ENCODE measurements at places on chromosomes 3 and 15.
A peak's percentile ranks its signal among the peaks of the same experiment; 100 is the strongest.

DNA sequence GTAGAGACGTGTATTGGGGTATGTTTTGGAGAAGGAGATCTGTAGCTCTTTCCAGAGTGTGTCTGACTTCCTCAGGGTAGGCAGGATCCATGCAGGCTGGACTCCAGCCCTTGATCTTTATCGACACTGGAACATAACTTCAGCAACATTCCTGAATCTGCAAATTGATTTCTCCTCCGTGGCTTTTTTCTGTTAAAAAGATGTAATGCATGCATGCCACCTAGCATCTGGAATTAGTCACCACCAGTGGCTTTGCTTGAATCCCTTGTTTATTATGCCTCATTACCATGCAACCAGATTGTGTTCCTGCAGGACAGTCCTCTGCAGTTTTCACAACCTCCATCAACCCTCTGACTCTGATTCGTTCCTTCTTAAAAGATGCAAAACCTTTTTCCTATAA lies 86.1 kb downstream of the CCNL1 start:
- no peak for DNase-seq

GRCh38 chr15:70018646-70019600 lies 78.8 kb downstream of the TLE3 start:
- no peak for DNase-seq

GRCh38 chr15:61081027-61081322 lies 148.1 kb downstream of the RORA start:
- no peak for DNase-seq

GRCh38 chr3:39447637-39448483 lies 19.6 kb upstream of the MOBP start:
- DNase-seq, result peak; percentile 81

- DNase-seq, result no peak
Observed at GRCh38 chr3:55631766-55632331, 144.7 kb upstream of the WNT5A start.

GRCh38 chr3:144128108-144128892 lies 156.7 kb downstream of the DIPK2A start:
- no peak for DNase-seq
